ENCODE measurements at places on chromosomes 12 and 14. TPM values are rescaled to one million over a fixed set of nuclear protein-coding genes. Genes with fewer than 3 reads are reported as not detected.

- no peak for DNase-seq
- no peaks in the 10 kb centered on the region for H3K4me1 ChIP-seq
- no peak overlapping the region for H3K4me3 ChIP-seq
- no peak overlapping the region for H3K27ac ChIP-seq
- H3K36me3 ChIP-seq: no peaks in the 10 kb centered on the region
These were observed 41.0 kb downstream of the HSD17B6 start for GRCh38 chr12:56804169-56804568.

DNA sequence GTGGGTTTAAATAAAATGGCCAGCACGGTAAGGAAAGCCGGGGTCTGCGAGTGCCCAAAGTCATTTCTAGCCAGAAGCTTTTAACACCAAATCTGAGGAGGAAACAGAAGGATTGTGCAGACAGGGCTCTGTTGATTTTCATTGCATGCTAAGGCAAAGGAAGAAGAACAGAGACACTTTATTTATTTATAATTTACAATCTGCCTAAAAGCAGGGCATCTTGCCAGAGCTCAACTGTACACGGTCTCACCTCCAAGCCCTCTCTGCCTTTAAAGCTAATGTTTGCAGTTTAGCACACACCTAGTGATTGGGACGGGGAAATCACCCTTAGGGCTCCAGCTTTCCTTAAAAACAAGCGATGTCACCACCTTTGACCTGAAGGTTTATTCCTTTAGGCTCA is 4.0 kb downstream of the KCNA5 start:
- peaks cover 33% of the 10 kb centered on the region for H3K4me1 ChIP-seq
- peak overlapping the region; percentile 44 for H3K27ac ChIP-seq
- DNase-seq: no peak
- H3K36me3 ChIP-seq: no peaks in the 10 kb centered on the region
- H3K27me3 ChIP-seq: peaks cover 30% of the 10 kb centered on the region
- H3K4me3 ChIP-seq: no peak overlapping the region

DPY19L2 gene
- 11.8 TPM for polyA plus RNA-seq

DNA sequence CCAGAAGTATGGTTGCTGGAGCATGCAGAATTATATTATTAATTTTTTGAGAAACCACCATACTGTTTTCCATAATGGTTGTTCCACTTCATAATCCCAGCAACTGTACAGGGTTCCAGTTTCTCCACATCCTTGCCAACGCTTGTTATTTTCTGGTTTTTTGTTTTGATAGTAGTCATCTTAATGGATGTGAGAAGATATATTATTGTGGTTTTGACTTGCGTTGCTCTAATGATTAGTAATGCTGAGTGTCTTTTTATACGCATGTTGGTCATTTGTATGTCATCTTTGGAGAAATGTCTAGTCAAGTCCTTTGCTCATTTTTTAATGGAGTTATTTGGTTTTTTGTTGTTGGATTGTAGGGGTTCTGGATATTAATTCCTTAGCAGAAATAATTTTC is 58.1 kb downstream of the DAAM1 start:
- no peak for DNase-seq
- no peak overlapping the region for H3K4me3 ChIP-seq
- no peaks in the 10 kb centered on the region for H3K27me3 ChIP-seq
- no peaks in the 10 kb centered on the region for H3K4me1 ChIP-seq
- peaks cover 4% of the 10 kb centered on the region for H3K36me3 ChIP-seq

CLEC2A gene
- polyA plus RNA-seq: not detected

DNA sequence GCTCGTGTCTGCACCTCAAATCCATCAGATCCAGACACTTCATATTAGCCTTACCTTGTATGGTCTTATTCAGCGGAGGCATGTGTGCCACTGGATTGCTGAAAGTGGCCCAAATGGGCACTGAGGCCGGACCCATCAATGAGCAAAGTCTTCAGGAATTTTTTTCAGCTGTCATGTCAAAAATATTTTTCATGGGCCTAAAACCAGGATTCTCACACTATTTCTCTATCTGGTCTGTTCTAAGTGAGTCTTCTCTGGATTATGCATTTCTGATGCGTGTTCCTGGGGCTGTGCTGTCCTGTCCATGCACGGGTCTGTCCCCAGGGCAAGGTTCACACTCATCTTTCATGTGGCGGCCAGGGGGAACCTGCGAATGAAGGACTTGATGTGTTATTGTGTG is 94.6 kb downstream of the KCNA5 start:
- H3K36me3 ChIP-seq: no peaks in the 10 kb centered on the region
- no peak overlapping the region for H3K27ac ChIP-seq
- H3K27me3 ChIP-seq: no peaks in the 10 kb centered on the region
- H3K4me3 ChIP-seq: no peak overlapping the region

DNA sequence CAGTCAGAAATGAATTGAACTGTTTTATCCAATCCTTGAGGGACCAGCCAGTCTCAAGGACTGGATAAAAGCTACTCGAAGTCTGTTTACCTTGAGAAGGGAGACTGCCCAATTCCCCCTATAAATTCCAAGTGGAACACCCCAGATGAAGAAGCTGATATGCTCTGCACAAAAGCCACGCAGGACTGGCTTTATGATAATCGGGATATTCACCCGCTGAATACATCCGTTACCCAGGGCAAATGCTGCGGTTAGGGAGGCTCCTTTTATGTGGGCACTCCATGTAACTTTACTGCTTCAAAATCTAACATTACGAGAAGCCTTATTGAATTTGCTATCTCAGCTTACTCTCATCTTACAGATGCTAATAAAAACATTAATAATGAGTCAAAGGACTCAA is 119.1 kb downstream of the DENND5B start:
- DNase-seq: no peak
- no peaks in the 10 kb centered on the region for H3K27me3 ChIP-seq
- no peaks in the 10 kb centered on the region for H3K4me1 ChIP-seq
- no peaks in the 10 kb centered on the region for H3K36me3 ChIP-seq
- H3K4me3 ChIP-seq: no peak overlapping the region

DNA sequence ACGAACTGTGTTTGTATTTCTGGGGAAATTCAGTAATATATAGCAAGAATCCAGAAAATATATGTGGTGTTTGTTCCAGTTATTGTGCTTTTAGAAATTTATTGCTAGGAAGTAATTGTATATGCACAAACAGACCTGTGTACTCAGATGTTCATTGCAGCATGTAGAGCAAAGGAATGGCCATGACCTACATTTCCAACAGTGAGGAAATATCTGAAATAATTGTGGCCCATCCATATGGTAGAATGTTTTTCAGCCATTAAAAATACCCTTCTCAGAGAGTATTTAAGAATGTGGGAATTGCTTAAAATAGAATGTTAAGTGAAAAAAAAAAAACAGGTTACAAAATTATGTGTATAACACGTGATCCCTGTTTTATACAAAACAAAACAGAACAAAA is 77.3 kb downstream of the TMX1 start:
- no peak overlapping the region for H3K4me3 ChIP-seq
- H3K27me3 ChIP-seq: no peaks in the 10 kb centered on the region
- H3K36me3 ChIP-seq: no peaks in the 10 kb centered on the region
- H3K4me1 ChIP-seq: peaks cover 12% of the 10 kb centered on the region
- no peak for DNase-seq

- peak; percentile 42 for DNase-seq
- no peak overlapping the region for H3K4me3 ChIP-seq
- no peak overlapping the region for H3K27ac ChIP-seq
- peaks cover 7% of the 10 kb centered on the region for H3K27me3 ChIP-seq
These were observed 78.8 kb upstream of the BCL11B start for GRCh38 chr14:99350751-99351150.

ASPG gene
- polyA plus RNA-seq: 1.5 TPM

CD4 gene
- 7.0 TPM for polyA plus RNA-seq

DNA sequence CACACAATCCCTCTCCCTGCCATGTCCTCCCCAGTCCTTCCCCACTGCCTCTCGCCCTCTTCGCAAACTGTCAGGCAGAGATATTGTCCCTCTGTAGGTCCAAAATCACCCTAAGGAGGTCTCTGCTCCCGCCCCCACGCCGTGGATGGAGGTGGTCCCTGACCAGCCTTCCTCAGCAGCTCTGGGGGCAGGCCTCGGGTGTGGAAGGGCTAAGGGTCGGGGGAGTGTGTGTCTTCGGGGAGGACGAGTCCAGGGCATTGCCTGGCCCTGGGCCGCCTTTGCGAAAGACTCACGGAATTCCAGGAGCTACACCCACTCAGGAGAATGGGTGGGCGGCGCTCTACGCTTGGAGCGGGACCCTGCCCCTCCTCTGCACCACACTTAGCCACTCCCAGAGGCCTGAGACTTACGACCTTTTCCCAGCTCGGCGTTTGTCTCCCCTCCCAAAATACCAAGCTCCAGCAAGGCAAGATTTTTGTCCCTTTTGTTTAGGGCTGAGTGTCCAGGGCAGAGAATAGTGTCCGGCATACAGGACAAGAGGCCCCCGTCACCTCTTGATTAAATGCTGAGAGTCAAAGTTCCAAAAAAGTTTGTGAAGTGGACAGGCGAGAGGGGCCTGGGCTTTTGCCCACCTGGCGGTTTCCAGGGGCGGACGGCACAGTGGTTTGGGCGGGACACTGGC is 881 bp downstream of the PYGL start:
- peak overlapping the region; percentile 4 for H3K27ac ChIP-seq
- peak overlapping the region; percentile 69 for H3K4me3 ChIP-seq
- H3K4me1 ChIP-seq: peaks cover 11% of the 10 kb centered on the region

CLEC4D gene
- not detected for polyA plus RNA-seq

GRCh38 chr12:46958599-46959290 is 120.7 kb upstream of the PCED1B start:
- peaks cover 9% of the 10 kb centered on the region for H3K4me1 ChIP-seq
- no peak for DNase-seq
- no peaks in the 10 kb centered on the region for H3K36me3 ChIP-seq
- no peak overlapping the region for H3K4me3 ChIP-seq
- no peaks in the 10 kb centered on the region for H3K27me3 ChIP-seq

- H3K4me3 ChIP-seq: no peak overlapping the region
- DNase-seq: no peak
These were observed 16.3 kb downstream of the C2CD5 start for GRCh38 chr12:22527999-22528398.

ABHD4 gene
- 13.5 TPM for polyA plus RNA-seq

GRCh38 chr12:105158876-105159275 is 51.3 kb downstream of the WASHC4 start:
- no peaks in the 10 kb centered on the region for H3K4me1 ChIP-seq
- no peak overlapping the region for H3K27ac ChIP-seq
- peak; percentile 60 for DNase-seq
- H3K36me3 ChIP-seq: peaks cover 22% of the 10 kb centered on the region
- no peak overlapping the region for H3K4me3 ChIP-seq

TAC3 gene
- 0.71 TPM for polyA plus RNA-seq

TRPV4 gene
- 0.96 TPM for polyA plus RNA-seq

DNA sequence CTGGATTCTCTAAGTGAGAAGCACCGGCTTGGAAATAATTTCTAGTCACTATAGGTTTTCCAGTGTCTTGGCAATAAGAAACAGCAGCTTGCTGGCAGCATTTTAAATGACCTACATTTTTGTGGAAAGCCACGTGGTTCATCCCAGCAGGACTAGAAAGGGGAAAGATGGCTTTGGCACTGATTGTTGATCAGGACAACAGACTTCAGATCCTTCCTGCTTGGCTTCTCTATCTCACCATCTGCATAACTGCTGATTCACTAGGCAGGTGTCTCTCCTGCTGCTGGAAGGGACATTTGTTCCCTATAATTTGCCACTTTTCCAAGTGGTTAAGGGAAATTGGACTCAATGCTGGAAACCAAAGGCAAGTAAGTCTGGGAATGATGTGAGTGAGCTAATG is 131.0 kb downstream of the TTC8 start:
- H3K27ac ChIP-seq: peak overlapping the region; percentile 62
- H3K27me3 ChIP-seq: no peaks in the 10 kb centered on the region
- no peak overlapping the region for H3K4me3 ChIP-seq
- DNase-seq: peak; percentile 96
- peaks cover 2% of the 10 kb centered on the region for H3K4me1 ChIP-seq

KITLG gene
- polyA plus RNA-seq: 13.3 TPM

GRCh38 chr14:98955741-98956070 is 316.3 kb downstream of the BCL11B start:
- no peak for DNase-seq
- peaks cover 11% of the 10 kb centered on the region for H3K27me3 ChIP-seq
- H3K36me3 ChIP-seq: no peaks in the 10 kb centered on the region
- no peak overlapping the region for H3K27ac ChIP-seq
- H3K4me3 ChIP-seq: no peak overlapping the region
- peaks cover 16% of the 10 kb centered on the region for H3K4me1 ChIP-seq

DNA sequence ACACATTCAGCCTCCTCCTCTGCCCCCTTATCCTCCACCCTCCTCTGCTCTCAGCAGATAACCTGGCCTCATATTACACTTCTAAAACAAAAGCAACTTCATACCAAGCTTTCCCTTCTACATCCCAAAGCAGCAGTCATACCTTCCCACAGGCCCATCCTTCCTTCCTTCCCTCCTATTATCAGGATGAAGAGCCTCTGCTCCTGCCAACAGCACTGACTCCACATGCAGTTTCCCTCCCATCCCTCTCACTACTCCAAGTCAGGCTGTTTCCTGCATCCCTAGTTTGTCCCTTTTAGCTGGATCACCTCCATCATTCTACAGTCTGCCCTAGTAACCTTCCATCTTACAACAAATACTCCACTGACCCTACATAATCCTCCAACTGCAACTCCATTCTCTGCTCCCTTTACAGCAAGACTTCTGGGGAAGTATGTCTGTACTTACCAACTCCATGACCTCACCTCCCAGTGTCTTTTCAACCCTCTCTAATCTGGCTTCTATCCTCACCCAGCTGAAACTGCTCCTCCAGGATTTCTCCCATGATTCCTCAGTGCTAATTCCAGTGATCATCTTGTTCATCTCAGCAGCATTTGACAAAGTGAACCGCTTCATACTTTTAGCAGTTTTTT is 4.9 kb upstream of the YEATS4 start:
- no peak for DNase-seq
- H3K4me3 ChIP-seq: no peak overlapping the region
- no peaks in the 10 kb centered on the region for H3K36me3 ChIP-seq
- H3K27ac ChIP-seq: no peak overlapping the region

FGF6 gene
- 31.6 TPM for polyA plus RNA-seq

DNA sequence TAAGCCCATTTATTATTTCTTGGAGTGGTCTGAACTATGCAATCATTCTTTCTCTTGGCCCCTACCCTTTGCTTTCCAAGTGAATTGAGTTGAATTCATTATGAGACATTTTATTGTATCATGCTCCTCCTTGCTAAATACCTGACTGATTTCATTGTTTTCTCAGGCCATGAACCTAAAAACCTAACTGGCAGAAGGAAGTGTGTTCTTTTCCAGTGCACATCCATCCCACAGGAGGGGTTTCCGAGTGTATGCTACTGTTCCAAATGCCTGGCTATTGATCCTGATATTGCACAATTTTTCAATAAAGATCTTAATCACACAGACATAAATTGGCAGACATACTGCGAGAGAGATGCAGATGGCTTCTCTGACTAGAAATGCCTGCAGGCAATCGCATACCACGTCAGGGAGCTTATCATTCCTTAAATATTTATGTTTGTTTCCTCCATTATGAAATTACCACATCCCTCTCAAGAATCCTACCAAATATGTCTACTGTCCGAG is 162.2 kb upstream of the EGLN3 start:
- no peaks in the 10 kb centered on the region for H3K36me3 ChIP-seq
- no peaks in the 10 kb centered on the region for H3K27me3 ChIP-seq
- peaks cover 3% of the 10 kb centered on the region for H3K4me1 ChIP-seq
- peak; percentile 35 for DNase-seq
- no peak overlapping the region for H3K4me3 ChIP-seq

GLIPR1L1 gene
- polyA plus RNA-seq: not detected

All from muscle of leg (tissue), 16 donors.